Right cardiac atrium (tissue), 5 donors: ENCODE measurements at places on chromosomes 12 and 14. TPM values are rescaled to one million over a fixed set of nuclear protein-coding genes. Genes with fewer than 3 reads are reported as not detected.

DNA sequence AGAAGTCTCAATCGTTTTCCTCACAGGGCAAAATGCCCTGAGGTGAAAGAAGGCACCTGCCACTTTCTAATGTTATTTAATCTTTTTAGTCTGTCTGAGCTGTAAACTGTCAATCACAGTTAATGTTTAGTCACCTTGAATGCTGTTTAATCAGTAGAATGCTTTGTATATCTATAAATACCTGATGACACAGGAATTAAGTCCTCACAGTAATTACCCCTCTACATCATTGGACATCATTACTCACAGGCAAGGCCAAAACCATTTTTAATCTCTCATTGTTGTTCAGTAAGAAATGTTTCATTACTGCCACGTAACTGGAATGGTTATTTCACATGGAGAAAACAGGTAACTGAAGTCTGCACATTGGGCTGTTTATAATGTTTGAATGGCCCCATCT is 178.8 kb downstream of the EXOC5 start:
- DNase-seq = no peak

GRCh38 chr12:49553512-49554088 is 14.3 kb downstream of the MCRS1 start:
- DNase-seq = no peak

DNA sequence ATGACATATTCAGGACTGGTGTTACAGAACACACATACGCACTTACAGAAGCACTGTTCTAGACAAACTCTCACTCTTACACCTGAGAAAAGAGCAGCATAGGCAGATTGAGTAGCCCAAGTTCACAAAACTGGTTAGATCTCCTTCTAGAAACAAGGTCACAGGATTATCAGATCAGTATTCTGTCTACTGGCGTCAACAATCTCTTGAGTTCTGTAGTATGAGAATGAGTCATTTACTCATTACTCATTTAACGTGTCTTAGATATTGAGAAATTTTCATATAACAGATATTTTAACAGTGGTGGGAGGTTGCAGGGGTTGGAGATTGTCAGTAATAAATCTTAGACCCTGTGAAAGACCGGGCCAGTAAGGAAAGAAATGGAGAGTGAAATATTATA is 2.8 kb upstream of the TSPAN8 start:
- no peak for DNase-seq

- peak; percentile 77 for DNase-seq
Observed at GRCh38 chr12:92288561-92288960, 142.9 kb upstream of the BTG1 start.

DNA sequence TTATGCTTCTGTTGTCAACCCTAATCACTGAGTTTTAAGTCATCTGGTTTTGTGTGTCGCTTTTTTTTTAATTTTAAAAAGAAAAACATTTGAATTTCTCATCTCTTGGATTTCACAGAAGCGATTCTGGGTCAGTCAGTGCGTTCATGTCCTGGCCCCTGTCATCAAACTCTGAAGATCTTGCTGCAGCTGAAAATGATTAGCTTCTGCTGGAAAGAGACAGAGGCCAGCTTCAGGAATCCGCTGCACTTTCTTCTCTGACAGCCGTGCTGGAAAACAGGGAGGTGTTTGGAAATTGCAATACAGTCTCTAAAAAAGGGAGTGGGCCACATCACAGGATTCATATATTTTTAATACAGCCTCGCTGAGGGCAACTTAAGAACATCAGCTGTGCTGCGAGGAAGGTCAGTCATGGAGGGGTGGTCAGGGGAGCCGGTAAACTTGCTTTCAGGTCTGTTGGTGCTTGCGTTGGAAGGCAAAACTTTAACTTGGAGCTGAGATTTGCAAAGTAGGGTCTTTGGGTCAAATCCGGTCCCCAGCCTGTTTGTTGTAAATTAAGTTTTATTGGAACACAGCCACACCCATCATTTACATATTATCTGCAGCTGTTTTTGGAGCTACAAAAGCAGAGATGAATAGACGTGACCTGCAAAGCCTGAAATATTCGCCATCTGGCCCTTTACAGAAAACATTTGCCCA is 190.8 kb downstream of the AACS start:
- no peak for DNase-seq

GRCh38 chr12:132520421-132521199 is 30.7 kb downstream of the FBRSL1 start:
- DNase-seq = peak; percentile 54

DNA sequence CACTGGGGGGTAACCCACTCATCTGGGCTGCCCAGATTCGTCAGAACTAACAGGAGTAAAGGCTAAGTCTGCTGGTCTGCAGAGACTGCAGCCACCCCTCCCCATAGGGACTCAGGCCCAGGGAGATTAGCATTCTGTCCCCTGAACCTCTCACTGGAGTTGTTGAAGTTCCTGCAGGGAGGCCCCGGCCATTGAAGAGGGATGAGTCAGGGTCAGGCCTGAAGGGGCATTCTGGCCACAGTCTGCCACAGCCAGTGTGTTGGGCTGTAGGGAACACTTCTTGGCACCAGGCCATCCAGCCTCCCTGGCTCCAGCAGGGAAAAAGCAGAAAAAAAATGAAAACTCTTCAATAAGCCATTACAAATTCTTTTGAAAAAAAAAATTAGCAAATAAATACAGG is 35.3 kb downstream of the KLRK1 start:
- DNase-seq = peak; percentile 23

GRCh38 chr14:43877351-43877960 is 629.6 kb downstream of the FSCB start:
- no peak for DNase-seq

DNA sequence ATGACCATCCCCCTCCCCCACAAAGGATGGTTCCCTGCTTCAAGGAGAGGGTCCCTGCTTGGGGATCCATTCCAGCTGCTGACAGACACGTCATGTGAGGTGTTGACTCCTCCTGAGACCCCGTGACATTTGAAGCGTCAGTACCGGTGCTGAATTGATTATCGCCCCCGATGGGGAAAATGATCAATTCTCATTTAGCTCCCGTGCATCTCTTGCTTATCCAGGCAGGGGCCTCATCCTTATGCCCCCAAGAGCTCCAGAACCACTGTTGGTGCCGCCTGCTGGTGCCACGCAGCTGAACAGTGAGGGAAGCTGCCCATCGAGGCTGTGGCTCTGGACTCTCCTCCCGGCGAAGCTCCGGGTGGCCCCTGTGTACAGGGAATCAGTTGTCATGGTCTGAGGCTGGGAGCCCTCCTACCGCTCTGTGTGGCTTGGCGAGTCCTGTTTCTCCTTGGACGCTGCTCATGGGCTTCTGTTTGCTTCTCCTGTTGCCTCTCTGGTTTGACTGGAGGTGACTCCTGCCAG is 4.6 kb downstream of the KIF26A start:
- DNase-seq = peak; percentile 14

- no peak for DNase-seq
Observed at GRCh38 chr14:38389681-38390080, 133.8 kb upstream of the CLEC14A start.

CLEC4C gene
- not detected for total RNA-seq

ACSM4 gene
- total RNA-seq = not detected

RNASE7 gene
- total RNA-seq = not detected

ASCL1 gene
- total RNA-seq = not detected
